ELF-1 (cell line): ENCODE measurements at places on chromosomes 1 and 21.

GRCh38 chr1:176801514-176802020 lies 338.6 kb downstream of the PAPPA2 start:
- peak; percentile 2 for DNase-seq

DNA sequence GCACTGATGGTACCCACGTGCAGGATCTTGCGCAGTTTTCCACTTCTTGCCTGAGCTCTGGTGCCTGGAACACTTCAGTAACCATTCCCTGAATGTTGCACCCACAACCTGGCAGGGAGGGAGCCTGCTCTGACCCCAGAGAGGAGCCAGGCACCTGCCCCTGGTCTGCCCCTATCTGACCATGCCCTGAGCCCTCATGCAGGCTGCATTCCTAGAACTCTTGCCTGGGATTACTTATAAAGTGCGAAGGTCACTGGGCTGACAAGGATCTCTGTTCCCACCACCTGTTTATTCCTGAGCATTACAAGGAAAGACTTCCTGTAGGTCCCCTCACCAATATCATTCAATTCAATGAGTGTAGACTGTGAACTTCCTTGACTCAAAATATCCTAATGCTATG lies 191.9 kb upstream of the FMN2 start:
- no peak for DNase-seq

- no peak for DNase-seq
Observed at GRCh38 chr1:17723684-17724083, 31.4 kb upstream of the ACTL8 start.

GRCh38 chr1:205484985-205485967 lies 19.2 kb upstream of the CDK18 start:
- DNase-seq, result peak; percentile 97

- no peak for DNase-seq
Observed at GRCh38 chr1:161706113-161706481, 932 bp upstream of the FCRLA start.
